Tibial artery (tissue), 4 donors: ENCODE measurements at places on chromosomes 5 and 9.

DNA sequence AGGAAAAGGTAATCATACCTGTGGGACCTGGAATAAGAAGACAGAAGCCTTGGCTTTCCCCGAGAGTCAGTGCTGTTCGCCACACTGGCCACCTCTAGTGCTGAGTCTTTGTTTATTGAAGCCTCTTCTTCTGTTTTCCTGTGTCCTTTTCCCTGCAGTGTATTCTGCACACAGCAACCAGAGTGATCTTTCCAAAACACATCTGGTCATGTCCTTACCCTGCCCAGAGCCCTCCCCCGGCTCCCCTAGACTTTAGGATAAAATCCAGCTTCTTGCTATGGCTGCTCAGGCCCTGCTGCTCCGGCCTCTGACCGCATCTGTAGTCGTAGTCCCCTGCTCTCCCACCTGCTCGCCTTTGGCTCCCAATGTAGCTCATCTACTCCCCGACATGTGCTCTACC, 28.3 kb downstream of the GALNT10 start:
- DNase-seq = no peak
- no peaks in the 10 kb centered on the region for H3K36me3 ChIP-seq
- no peaks in the 10 kb centered on the region for H3K27me3 ChIP-seq
- no peak overlapping the region for H3K4me3 ChIP-seq

- no peak overlapping the region for H3K27ac ChIP-seq
- H3K36me3 ChIP-seq = no peaks in the 10 kb centered on the region
- DNase-seq = no peak
- H3K4me3 ChIP-seq = no peak overlapping the region
- no peaks in the 10 kb centered on the region for H3K4me1 ChIP-seq
- H3K27me3 ChIP-seq = no peaks in the 10 kb centered on the region
Observed at GRCh38 chr5:40217553-40217952, 462.2 kb upstream of the PTGER4 start.

GRCh38 chr9:25964239-25964638, 286.0 kb upstream of the TUSC1 start:
- no peaks in the 10 kb centered on the region for H3K4me1 ChIP-seq
- no peak overlapping the region for H3K4me3 ChIP-seq
- no peak overlapping the region for H3K27ac ChIP-seq
- H3K36me3 ChIP-seq = no peaks in the 10 kb centered on the region

GRCh38 chr9:911005-911404, 65.5 kb upstream of the DMRT3 start:
- no peak overlapping the region for H3K27ac ChIP-seq
- H3K4me1 ChIP-seq = no peaks in the 10 kb centered on the region
- H3K36me3 ChIP-seq = no peaks in the 10 kb centered on the region
- DNase-seq = no peak
- no peak overlapping the region for H3K4me3 ChIP-seq
- H3K27me3 ChIP-seq = peaks cover 26% of the 10 kb centered on the region

GRCh38 chr9:133813749-133814585, 75.8 kb upstream of the SARDH start:
- no peaks in the 10 kb centered on the region for H3K4me1 ChIP-seq
- no peak for DNase-seq
- H3K4me3 ChIP-seq = no peak overlapping the region
- peaks cover 14% of the 10 kb centered on the region for H3K36me3 ChIP-seq
- H3K27ac ChIP-seq = no peak overlapping the region
- no peaks in the 10 kb centered on the region for H3K27me3 ChIP-seq

- peaks cover 10% of the 10 kb centered on the region for H3K4me1 ChIP-seq
- no peak overlapping the region for H3K27ac ChIP-seq
- no peaks in the 10 kb centered on the region for H3K27me3 ChIP-seq
- no peaks in the 10 kb centered on the region for H3K36me3 ChIP-seq
Observed at GRCh38 chr5:53161876-53162275, 52.3 kb upstream of the MOCS2 start.
